ENCODE measurements at places on chromosomes 5 and 9.

GRCh38 chr9:118984607-118985006 is 384.6 kb downstream of the BRINP1 start:
- DNase-seq, result no peak

DNA sequence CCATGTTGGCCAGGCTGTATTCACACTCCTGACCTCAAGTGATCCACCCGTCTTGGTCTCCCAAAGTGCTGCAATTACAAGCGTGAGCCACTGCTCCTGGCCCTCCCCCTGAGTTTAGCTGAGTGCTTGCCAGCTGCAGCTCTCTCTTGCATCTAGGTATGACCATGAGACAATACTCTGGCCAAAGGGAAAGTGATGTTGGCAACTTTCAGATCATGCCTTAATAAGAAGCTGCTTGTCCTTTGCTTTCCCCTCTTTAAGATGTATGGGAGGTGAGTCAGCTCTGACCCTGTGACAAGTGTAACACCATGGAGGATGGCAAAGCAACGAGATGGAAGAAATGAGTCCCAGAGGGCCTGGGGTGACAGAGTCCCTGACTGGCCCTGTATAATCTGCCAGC is 18.7 kb upstream of the DCAF12 start:
- no peak for DNase-seq

- no peak for DNase-seq
Observed at GRCh38 chr5:106521701-106522100, 1149.0 kb downstream of the EFNA5 start.

GRCh38 chr5:134113902-134114875 is at the start of gene TCF7:
TSS of gene TCF7 (plus strand) at chr5:134114681. CDS start at chr5:134114907, 226 bp downstream.
- DNase-seq, result peak; percentile 83

GRCh38 chr5:94640176-94640575 is 21.7 kb downstream of the SLF1 start:
- no peak for DNase-seq

GRCh38 chr9:127148014-127148413 is 25.6 kb upstream of the ANGPTL2 start:
- DNase-seq, result no peak

GRCh38 chr9:106956971-106957370 is 94.0 kb downstream of the ZNF462 start:
- no peak for DNase-seq

DNA sequence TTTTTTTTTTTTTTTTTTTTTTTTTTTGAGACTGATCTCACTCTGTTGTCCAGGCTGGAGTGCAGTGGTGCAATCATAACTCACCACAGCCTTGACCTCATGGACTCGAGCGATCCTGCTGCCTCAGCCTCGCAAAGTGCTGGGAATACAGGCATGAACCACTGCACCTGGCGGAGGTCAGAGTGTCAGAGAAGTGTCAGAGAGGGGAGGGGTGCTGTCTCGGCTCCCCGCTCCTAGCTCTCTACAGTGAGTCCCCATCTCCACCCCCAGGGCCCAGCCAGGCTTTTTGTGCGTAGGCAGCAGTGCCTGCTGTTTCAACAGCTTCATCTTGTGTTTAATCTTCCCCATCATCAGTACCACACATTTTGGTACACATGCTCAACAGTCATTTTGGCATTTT is 38.3 kb downstream of the SAR1B start:
- no peak for DNase-seq

DNA sequence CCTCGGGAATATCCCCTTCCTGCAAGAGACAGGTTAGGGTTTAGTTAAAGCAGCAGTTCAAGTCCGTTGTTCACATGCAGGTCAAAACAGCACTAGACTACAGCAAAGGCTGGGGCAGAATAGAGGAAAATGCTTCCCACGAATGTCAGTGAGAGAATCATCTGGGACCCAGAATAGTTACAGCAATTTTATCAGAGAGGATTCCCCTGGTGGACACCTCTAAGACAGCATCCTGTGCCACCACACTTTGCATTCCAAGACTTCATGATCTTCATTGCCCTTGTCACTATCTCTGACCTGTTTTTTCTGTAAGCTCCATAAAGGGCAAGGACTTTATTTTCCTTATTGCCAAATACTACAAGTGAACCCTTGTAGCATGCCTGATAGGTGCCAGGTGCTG is 12.9 kb downstream of the GRXCR2 start:
- no peak for DNase-seq

GRCh38 chr5:12292610-12293204 is 388.5 kb upstream of the CTNND2 start:
- no peak for DNase-seq

GRCh38 chr9:111657051-111657450 is 4.4 kb upstream of the GNG10 start:
- no peak for DNase-seq

DNA sequence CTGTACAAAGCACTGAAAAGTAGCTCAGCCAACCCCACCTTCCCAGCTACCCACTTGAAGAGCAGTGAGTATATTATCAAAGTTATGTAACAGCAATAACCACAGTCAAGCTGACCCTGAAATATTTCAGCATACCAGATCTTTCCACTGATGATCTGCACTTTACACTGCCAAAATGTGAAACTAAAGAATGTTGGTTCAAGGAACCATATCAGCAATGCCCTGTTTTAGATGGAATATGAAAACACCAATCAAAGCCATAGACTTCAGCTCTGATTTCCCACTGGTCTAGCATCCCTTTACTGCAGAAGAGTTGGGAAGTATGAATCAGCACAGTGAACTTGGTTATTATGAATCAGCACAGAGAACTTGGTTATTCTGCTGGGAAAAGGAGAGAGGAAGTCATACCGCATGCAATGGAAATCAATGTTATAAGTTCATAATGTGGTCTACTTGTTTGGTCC is 20.0 kb downstream of the CEMIP2 start:
- no peak for DNase-seq

GRCh38 chr5:150163547-150164059 is 3.0 kb upstream of the CDX1 start:
- DNase-seq, result no peak

DNA sequence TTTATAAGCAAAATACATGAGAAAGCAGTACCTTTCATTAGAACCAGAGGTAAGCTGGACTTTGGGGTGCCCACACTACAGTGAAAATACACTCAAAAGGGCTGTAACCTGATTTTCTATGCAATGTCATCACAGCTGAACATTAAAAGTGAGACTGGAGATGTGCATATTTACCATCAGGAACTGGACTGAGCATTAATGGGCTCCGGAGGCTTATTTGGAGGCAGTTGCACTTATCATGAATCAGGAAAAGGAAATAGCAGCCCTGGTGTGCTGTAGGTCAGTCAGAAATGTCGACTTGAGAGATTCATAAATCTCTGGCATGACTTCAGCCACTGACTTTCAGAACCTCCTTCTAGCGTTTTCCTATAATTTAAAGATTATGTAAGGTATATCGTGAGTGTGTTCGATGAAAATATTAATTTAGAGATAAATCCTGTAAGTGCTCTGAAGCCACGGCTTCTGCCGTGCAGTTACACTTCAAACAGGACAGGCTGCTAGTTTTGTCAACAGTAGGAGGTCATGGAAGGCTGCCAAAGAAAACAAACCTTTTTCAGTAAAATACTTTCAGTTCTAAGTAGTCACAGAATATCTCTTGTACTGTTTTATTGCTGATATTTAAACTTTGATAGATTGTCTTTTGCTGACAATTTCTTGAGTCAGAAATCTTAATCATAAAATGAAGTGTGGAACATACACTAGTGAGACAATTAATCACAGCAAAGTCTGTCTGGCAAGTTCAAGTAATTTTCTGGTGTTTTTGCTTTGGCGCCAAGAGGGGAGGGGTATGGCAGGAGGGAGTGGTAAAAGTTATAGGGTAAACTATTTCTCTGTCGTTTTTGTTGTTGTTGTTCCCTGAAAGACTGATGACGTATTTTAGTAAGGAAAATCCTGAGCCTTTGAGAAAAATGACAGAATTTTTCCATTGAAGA is 939.7 kb downstream of the NR2F1-AS1 start:
- DNase-seq, result no peak

DNA sequence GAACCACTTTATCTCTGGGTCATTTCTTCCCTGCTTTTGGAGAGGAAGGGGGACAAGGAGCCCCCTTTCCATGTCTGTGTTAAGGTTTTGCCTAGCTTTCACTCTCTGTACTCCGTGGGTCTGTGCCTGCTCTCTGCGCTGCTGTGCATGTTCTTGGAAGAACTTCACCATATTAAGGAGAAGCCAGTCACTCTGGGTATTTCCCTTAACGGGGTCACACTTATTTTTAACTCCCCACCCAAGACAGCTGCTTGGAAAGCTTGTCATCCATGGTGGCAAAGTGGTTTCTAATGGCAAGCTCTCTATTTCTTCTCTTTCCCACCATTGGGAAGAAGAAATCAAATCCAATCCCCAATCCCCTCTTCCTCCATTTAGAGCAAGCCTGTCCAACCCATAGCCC is 44.8 kb upstream of the HMHB1 start:
- no peak for DNase-seq

GRCh38 chr9:25703701-25704357 is 25.6 kb upstream of the TUSC1 start:
- no peak for DNase-seq

- DNase-seq, result peak; percentile 28
Observed at GRCh38 chr5:117454716-117455212, 880.1 kb upstream of the SEMA6A start.

- DNase-seq, result no peak
Observed at GRCh38 chr9:26566141-26566540, 326.5 kb downstream of the CAAP1 start.

GRCh38 chr5:107670087-107670931 is 428 bp downstream of the EFNA5 start:
- no peak for DNase-seq

- DNase-seq, result no peak
Observed at GRCh38 chr5:149210968-149211490, 60.6 kb upstream of the AFAP1L1 start.

DNA sequence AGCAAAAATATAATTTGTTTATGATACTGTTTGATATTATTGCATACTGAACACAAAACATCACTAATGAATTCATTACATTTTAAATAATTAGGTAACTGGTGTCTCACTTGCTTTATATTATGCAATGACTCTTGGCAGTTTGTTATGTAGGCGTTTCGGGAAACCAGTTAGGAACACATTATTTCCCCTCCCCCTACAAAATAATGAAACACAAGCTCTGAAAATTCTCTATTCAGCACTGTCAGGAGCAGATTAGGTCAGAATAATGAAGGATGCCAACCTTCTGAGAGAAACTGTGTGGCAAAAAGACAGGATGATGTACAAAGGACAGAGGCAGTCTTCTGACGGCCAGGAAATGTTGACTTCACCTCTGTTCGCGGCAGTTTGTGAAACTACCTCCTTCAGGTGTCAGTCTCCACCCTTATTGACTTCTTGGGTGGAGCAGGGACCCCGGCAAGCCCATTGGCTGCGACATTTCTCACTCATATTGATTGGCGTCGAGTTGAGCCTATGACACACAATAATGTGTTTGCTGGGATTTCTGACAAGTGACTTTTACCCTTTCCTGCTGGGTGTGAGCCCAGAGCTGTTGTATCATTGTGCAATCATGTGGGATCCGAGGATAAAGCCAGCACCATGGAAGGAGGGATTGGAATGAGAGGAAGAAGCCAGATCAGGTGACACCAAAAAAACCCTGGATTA is 33.9 kb downstream of the SH3PXD2B start:
- DNase-seq, result no peak

GRCh38 chr5:132372542-132372941 is 3.0 kb downstream of the SLC22A5 start:
- no peak for DNase-seq

GRCh38 chr9:18666986-18667772 is 193.2 kb downstream of the ADAMTSL1 start:
- no peak for DNase-seq

- DNase-seq, result no peak
Observed at GRCh38 chr5:180353980-180354452, 880 bp upstream of the GFPT2 start.

Measured in CD4-positive, alpha-beta T cell treated with Interleukin-6 at 100 ng/mL for 8 hours (primary cell).